Vagina (tissue), 2 donors: ENCODE measurements at places on chromosomes 4 and X.

GRCh38 chr4:77913348-77913747 lies 50.7 kb downstream of the MRPL1 start:
- no peak for DNase-seq

- DNase-seq = no peak
These were observed 12.5 kb downstream of the SPARCL1 start for GRCh38 chr4:87516683-87517082.

GRCh38 chrX:20463296-20464075 lies 196.8 kb upstream of the RPS6KA3 start:
- DNase-seq = no peak

- no peak for DNase-seq
These were observed 89.7 kb upstream of the PCDH7 start for GRCh38 chr4:30630431-30630830.

GRCh38 chr4:83272900-83273299 lies 11.7 kb downstream of the COQ2 start:
- DNase-seq = no peak

- no peak for DNase-seq
These were observed 670.3 kb downstream of the KCTD8 start for GRCh38 chr4:43778187-43778915.

GRCh38 chr4:102454268-102454667 lies 46.9 kb upstream of the NFKB1 start:
- DNase-seq = no peak

DNA sequence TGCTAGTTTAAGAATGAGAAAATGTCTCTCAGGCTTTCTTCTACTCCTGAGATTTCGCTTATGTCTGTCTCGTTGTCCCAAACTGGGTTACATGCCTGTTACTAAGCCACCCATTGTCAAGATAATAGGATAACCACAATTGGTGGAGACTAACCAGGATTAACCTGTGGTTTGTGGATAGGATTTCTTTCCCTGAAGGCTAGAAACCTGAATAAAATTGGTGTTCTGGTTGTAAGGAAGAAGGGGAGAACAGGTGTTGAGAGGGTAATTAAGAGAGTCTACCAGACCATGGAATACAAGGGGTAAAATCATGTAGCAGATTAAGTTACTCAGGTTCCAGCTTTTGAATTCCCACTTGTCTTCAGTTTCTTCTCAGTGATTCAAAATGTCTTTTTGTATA lies 225.4 kb downstream of the CPE start:
- no peak for DNase-seq

DNA sequence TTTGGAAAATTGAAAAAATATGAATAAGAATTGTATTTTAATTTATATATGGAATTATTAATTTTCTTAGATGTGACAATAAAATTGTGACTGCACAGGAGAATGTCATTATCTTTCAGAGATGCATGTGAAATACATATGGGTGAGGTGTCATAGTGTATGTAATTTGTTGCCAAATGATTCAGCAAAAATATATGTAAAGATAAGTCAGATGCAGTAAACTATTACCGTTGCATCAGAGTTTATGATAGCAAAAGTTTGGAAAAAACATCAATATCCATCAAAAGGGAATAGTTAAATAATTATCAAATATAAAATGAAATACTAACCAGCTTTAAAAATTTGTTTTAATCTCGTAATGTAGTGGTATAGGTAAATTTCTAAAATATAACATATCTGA lies 10.4 kb upstream of the SLC7A11 start:
- DNase-seq = no peak

DNA sequence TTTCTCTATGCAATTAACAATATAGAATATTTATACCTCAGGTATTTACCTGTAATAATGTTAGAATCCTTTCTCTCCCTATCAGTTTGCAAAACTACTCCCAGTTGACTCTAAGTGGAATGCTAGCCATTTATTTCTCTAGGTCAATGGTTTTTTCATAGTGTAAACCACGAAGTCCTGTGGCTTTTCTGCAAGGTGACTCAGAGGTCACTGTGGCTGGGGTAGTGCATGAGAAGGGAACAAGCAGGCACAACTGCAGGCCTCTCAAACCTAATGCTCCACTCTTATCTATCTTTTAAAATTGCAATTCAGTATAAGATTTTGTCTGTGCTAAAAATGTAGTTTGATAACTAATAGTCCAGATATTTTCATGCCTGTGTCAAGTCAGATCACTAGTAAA lies 159.4 kb downstream of the ANTXR2 start:
- no peak for DNase-seq

DNA sequence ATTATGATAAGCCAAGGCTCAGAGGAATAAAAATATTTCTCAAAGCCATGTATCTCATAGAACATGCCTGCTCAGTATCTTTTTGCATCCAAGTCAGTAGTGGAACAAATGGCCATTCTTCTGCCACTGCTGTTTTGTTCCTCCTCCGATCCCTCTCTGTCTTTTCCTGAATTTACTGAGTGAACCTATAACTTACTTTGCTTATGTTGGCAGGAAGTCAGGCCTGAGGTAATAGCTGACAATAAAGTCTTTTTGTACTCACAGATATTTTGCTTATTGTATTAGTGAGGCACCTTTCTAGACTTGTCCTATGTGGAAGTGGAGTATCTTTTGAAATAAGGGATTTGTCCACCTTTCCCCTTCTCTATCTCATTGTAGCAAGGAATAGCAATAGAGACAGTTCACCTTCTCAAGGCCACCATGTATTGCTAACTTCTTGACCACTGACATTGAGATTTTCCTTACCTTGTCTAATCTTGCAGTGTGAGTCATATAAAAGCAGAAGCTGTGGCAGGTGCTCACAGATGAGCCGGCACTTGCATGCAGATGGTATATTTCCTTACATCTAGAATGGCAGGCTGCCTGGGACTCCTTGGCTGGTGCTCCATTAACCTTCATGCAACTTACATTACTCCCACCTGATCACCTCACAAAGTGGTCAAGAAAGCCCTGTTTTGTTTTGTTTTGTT lies 68.2 kb downstream of the AGTR2 start:
- no peak for DNase-seq

GRCh38 chr4:5755679-5756078 lies 44.7 kb downstream of the EVC start:
- DNase-seq = no peak

- DNase-seq = no peak
These were observed 7.8 kb upstream of the NUP54 start for GRCh38 chr4:76155979-76156378.
